A549 treated with Hydrocortisone at 1 μM for 4 hours (cell line): ENCODE measurements at places on chromosomes 16 and 17. TPM values are rescaled to one million over a fixed set of nuclear protein-coding genes. Genes with fewer than 3 reads are reported as not detected.

Gene SYT17
- 9.9 to 13.8 TPM (median 12.6 TPM) in 5 replicates for total RNA-seq

Gene CHST5
- total RNA-seq: 0.16 to 0.35 TPM (median 0.29 TPM) in 3 of 5 replicates, not detected in the others

Gene CASKIN1
- total RNA-seq: 0.36 to 1.3 TPM (median 0.64 TPM) in 5 replicates

Gene NXPH3
- total RNA-seq: 1.0 to 1.4 TPM (median 1.3 TPM) in 5 replicates

Gene NEUROD2
- not detected in 5 replicates for total RNA-seq

Gene TOX3
- total RNA-seq: 0.15 to 0.47 TPM (median 0.27 TPM) in 5 replicates

Gene ABCC12
- total RNA-seq: 0.02 to 0.12 TPM (median 0.05 TPM) in 5 replicates

Gene NHERF2
- total RNA-seq: 49.8 to 63.3 TPM (median 62.7 TPM) in 5 replicates

Gene SGCA
- total RNA-seq: 1.1 to 2.9 TPM (median 1.7 TPM) in 5 replicates

Gene EXOSC6
- total RNA-seq: 12.9 to 16.4 TPM (median 15.6 TPM) in 5 replicates

Gene UMOD
- not detected in 5 replicates for total RNA-seq

Gene CD79B
- 0.08 to 0.09 TPM in 2 of 5 replicates, not detected in the others for total RNA-seq

Gene BRD7
- 51.7 to 62.9 TPM (median 55.5 TPM) in 5 replicates for total RNA-seq

Gene TNFRSF13B
- not detected in 5 replicates for total RNA-seq

Gene FZD2
- 26.3 to 36.5 TPM (median 32.4 TPM) in 5 replicates for total RNA-seq

Gene CRHR1
- 0.09 to 1.1 TPM (median 0.09 TPM) in 5 replicates for total RNA-seq

Gene CX3CL1
- total RNA-seq: 0.08 to 0.22 TPM (median 0.11 TPM) in 5 replicates

Gene TBC1D26
- 0.07 TPM in 1 of 5 replicates, not detected in the others for total RNA-seq

Gene GLP2R
- 5.7 to 16.7 TPM (median 7.8 TPM) in 5 replicates for total RNA-seq

Gene DNAAF8
- total RNA-seq: 0.95 to 2.2 TPM (median 1.2 TPM) in 5 replicates

Gene KRTAP4-4
- total RNA-seq: not detected in 5 replicates

Gene KRT33B
- not detected in 5 replicates for total RNA-seq

Gene TNP2
- not detected in 5 replicates for total RNA-seq

Gene NOXO1
- 0.17 to 0.29 TPM (median 0.20 TPM) in 5 replicates for total RNA-seq

Gene ABCC11
- 0.06 to 0.17 TPM (median 0.10 TPM) in 5 replicates for total RNA-seq

Gene SLC39A11
- 13.4 to 19.8 TPM (median 16.0 TPM) in 5 replicates for total RNA-seq

Gene KRT12
- total RNA-seq: not detected in 5 replicates

Gene PLXDC1
- total RNA-seq: 0.02 to 0.33 TPM (median 0.14 TPM) in 5 replicates

Gene CCL16
- not detected in 5 replicates for total RNA-seq

Gene ZNF469
- total RNA-seq: 5.9 to 9.5 TPM (median 7.7 TPM) in 5 replicates

Gene ADAD2
- total RNA-seq: not detected in 5 replicates

Gene RNF222
- not detected in 5 replicates for total RNA-seq
